ENCODE measurements at places on chromosomes 5 and 9.

- no peak for DNase-seq
These were observed 99.8 kb downstream of the RALGPS1 start for GRCh38 chr9:127014216-127014909.

DNA sequence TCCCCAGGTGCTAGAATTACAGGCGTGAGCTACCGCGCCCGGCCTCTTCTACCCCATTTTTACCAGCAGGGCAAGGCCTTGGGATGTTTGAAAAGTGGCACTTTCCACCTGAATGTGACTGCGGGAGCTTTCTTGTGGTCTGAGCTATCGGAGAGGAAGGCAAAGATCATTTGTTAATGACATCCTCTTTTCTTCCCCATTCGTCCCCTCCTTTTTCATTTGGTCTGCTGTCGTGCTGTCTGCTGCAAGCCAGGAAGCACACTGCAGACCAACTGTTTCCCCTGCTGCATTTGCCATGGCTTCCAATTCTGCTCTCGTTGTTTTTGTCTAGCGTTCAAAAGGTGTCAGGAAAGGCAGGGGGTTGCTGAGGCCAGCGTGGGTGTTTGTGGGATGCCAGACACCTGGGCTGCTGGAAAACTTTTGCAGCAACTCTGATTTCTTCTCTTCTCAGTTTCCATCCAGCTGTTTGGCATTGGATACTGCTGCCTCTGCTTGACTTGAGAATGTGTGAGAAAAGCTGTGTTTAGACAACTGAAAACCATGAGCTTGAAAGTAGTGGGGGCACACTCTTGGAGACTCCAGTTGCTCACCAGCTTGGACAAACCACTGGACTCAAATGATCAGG is 196.4 kb upstream of the MSX2 start:
- no peak for DNase-seq

DNA sequence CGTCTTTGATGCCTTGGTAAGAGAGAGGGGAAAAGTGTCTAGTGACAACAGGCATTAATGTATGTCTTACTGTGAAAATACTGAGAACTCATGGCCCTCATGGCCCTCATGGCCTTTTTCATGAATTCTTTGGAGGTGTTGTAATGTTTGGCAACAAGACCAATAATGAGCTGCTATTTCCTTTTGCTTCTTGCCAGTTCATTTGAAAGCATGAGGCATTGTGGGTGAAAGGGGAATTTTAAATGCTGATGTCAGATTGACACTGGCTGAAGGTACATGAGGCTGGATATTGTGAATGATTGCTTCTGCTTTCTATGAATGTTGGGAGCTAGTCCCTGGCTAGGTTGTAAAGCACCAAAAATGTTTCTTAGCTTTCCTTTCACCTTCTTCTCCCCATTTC is 79.2 kb downstream of the DOCK2 start:
- no peak for DNase-seq

- no peak for DNase-seq
These were observed 197.7 kb downstream of the MCTP1 start for GRCh38 chr5:95086927-95087815.

DNA sequence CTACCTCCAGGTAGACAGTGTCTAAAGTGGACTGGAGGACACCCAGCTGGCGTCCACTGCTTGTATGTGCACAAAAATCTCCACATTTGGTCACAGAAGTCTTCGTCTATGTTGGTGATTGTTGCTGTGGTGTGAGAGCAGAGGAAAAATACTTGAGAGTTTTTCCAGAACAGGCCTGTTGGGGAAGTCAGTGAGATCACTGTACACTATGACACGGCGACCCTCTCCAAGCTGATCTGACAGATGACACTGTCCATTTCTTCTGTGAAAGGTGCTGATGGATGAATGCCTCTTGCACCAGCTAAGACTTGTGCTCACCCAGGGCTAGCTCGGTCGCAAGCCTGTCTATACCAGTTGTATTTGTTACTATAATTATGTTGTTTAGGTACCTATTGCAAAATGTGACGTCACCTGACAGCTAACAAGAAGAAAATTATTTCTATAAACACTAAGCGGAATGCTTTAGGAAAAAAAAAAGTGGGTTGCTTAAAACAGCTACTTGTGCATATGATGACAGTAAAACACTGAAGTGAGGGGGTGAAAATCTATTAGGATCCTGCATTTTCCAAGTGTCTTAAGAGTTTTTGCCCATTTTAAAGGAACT is 142.3 kb downstream of the ROR2 start:
- no peak for DNase-seq

- no peak for DNase-seq
These were observed 1915.7 kb upstream of the CDH9 start for GRCh38 chr5:28954074-28954473.

DNA sequence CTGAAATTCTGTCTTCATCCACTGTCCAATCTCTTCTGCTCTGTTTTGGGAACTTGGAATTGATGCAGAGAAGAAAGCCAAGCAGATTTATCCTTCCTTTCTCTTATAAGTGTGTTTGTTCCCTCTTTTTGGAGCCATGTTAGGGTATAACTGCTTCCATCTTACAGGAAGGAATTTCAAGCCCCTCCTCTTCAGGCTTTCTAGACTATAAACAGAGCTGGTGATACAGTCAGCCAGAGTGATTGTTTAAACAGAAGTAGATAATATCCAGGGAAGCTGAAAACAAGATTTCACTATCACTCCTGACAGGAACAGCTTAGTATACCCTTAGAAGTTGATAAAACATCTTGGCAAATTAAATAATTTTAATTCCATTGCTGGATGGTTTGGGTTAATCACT is 102.1 kb upstream of the DMRT1 start:
- no peak for DNase-seq

DNA sequence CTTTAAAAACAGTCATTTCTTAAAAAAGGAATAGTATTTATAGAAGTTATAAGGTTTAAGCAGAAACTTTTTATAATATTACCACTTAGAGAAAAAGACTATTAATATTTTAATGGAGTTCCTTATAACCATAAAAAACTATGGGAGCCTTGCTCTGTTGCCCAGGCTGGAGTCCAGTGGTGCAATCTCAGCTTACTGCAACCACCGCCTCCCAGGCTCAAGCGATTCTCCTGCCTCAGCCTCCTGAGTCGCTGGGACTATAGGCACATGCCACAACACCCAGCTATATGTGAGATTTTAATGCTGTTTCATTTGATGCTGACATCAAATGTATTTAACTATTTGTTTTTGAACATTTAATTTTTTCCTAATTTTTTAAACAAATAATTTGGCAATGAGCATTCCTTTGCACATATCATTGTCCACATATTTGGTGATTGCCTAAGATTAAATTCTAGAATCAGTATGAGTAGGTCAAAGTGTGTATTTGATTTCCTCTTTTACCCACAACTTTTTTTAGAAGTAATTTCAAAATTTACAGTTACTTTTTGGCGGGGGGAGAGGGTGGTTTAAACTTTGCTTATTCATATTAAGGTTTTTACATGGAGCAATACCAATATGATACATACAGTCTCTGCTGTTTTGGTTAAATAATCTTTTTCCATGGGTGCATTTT is 235.5 kb downstream of the ARHGEF28 start:
- no peak for DNase-seq

GRCh38 chr9:101387871-101388506 is 3.2 kb upstream of the BAAT start:
- DNase-seq, result peak; percentile 23

DNA sequence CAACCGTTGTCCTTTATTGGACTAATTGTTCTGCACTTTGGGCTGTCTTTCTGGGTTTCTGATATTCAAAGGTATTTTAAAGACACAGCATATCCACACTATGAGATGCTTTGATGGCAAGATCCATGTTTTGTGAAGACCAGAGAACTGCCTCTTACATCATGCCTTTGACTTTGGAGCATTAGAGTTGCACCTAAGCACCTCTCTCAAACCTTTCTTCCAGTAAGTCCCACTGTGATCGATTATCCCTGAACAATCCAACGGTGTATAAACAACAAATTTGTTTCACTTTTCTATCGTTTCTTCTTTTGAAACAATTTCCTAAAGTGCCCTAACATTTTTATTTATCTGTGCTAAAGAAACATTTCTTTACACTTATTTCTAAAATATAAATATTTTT is 144.4 kb downstream of the KCTD16 start:
- DNase-seq, result no peak
